ENCODE measurements at places on chromosomes 6 and 20.
A peak's percentile ranks its signal among the peaks of the same experiment; 100 is the strongest.

DNA sequence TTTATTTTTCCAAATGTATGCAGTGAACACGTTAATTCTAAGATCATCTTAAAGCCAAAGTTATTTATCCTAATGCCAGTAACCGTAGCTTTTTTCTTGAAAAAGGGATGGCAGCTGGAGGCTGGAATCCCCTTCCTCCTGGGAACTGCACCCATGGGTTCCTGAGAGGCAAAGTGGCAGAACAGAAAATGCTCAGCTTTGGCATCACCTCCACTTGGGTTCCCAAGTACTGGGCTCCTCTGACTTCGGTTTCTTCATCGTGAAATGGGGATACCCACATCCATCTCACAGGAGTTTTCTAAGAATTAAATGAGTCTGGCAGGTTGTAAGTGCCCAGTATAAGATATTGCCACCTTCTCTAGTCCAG is 6.2 kb upstream of the DDX43 start:
- DNase-seq: no peak

DNA sequence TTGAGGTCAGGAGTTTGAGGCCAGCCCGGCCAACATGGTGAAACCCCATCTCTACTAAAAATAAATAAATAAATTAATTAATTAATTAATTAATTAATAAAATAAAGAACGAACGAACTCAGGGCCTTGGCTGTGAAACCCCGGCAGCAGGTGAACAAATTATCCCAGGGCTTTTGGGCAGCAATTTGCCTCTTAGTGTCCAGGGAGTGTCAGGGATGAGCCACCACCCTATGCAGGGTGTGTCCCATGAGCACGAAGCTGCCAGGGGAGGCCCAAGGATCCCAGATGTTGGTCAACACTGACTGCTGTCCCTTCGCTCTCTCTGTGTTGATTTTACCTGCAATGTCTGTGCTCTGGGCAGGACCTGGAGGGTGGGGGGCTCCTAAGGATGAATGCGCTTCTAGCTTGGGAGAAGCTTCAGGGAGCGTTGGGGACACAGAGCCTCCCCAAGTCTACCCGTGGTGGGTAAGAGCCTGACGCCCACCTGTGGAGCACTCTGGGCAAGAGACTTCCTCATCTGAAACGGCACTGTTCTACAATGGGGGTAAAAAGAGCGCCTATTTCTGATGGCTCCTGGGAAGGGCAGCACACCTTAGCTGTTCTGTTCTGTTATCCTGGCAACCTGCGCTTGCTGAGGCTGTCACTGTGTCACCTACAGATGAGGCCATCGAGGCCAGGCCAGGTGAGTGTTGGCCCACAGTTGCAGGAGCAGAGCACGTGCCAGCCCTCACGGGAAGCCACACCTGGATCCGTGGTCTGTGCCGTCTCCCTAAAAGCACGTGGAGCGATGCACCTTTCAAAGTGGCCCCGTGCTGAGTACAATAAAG is 125.5 kb upstream of the CDH4 start:
- no peak for DNase-seq

- no peak for DNase-seq
Observed at GRCh38 chr20:47708140-47708807, 77.0 kb downstream of the SULF2 start.

GRCh38 chr20:40604416-40604815 is 84.6 kb downstream of the MAFB start:
- no peak for DNase-seq

GRCh38 chr20:47127999-47128398 is 228.5 kb downstream of the ZMYND8 start:
- no peak for DNase-seq

DNA sequence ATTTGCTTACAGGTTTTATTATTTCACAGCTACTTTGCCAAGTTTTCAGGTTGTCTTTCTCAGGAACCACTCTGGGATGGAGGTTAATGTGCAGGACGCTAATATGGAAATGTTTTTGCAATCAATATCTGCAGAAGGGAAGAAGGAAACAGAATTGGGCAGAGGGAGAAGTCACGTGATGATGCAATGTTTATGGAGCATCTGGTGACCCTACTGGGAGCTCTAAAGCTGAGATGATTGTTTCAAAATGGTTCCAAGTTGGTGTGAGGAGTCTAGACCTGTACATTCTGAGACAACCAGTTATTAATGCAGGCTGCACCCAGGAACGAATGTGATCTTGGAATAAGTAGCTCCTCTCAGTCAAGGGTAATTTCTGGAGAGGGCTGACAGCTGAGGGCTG is 905.4 kb upstream of the FLRT3 start:
- DNase-seq: no peak

- DNase-seq: no peak
Observed at GRCh38 chr6:112415366-112415765, 68.2 kb downstream of the RFPL4B start.

DNA sequence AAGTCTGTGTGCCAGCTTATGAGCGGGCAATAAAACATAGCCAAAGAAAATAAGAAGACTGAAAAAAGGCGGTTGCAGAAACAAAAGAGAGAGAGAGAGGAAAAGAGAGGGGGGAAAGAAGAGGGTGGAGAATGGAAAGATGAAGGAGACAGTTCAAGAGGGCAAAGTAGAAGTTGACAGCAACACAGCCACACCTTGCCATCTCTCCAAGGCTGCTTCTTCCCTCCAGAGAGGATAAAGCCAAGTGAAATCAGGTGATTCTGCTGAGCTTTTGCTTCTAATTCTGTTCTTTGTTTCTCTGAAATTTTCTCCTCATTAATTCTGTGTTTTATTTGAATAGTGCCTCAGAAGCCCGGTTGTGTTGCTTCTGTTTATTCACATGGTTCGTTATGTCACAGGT is 48.5 kb downstream of the PTPRK start:
- DNase-seq: no peak

- DNase-seq: peak; percentile 72
Observed at GRCh38 chr6:32852844-32853540, 512 bp downstream of the TAP1 start.

DNA sequence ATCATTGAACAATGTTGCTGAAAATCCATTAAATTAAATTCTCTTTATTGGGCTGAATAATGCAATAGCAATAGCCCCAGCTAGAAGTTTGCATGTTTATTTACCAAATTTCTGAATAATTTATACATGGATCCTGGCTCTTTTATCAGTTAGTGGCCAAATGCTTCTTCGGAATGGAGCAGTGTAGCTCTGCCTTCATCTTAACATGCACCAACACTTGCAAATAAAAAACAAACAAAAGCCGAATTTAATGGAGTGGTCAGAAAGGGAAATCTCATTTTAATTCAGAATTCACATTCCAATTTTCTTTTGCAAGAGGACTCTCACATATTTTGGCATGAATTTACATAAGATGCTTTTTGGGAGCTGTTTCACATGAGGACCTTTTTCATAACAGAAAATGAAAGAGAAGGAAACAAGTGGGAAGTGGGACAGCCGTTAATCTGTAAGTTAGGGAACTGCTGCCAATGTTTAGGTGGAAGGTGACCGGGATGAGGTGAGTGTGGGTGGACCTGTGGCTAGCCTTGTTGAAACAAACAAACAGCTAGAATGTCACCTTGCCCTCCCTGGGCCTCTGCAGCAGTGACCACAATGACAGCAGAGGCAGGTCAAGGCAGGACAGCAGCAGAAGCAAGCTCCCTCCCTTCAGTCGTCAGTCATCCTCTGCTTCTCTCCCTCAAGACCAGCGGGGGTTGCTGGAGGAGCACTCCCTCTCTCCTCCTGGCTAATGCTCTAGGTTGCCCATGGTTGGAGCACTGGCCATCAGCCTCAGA is 73.2 kb downstream of the INSM1 start:
- no peak for DNase-seq

All from NB4 (cell line).